ENCODE measurements at places on chromosomes 7 and 10.
A peak's percentile ranks its signal among the peaks of the same experiment; 100 is the strongest.

DNA sequence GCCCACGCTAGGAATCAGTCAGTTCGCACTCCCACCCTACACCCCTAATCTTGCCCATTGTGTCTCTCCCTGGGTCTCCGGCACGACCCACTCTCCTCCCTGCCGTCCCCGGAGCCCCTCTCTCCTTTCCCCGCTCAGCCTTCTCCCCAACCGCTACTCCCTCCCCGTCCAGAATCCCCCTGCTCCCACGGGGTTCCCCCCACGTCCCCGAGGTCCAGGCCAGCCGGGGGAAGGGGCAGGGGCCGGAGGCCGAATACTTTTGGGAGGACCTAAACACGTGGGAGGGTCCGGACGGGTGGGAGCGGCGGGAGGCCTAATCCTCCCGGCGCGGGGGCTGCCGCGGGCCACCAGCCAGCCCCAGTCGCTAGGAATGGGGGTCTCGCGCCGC is 560 bp downstream of the RARRES2 start:
- DNase-seq = no peak

DNA sequence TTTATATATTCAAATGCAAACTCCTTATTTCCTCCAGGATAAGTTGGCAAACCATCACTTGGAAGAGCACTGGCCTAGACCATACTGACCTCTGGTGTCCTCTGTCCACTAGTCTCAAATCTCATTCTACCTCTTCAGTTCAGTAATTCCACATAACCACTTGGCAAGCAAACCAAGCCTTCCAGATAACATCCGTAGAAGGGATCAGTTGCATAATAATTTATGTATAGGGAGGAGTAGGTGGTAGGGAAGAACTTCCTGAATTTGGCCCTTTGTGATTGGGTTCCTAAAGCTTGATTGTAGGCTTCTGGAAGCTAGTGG is 55.0 kb downstream of the WAC start:
- DNase-seq = no peak

DNA sequence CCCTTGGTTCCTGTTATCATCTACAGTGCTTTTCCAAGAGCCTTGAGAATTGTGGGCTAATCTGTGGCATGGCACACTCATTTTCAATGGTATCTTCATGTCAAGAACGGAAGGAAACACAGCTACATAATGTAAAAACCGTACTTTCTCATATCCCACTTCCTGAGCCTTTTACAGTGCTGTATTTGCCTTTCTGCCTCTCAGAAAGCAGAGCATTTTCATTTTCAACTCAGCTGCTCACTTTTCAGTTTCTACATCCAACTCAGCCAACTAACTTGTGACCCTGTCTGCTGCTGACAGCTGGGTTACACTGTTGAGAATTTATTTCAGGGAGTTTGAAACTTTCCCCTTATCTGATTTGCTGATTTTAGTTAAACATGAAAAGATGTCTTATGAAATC is 875.8 kb upstream of the KCND2 start:
- DNase-seq = no peak

DNA sequence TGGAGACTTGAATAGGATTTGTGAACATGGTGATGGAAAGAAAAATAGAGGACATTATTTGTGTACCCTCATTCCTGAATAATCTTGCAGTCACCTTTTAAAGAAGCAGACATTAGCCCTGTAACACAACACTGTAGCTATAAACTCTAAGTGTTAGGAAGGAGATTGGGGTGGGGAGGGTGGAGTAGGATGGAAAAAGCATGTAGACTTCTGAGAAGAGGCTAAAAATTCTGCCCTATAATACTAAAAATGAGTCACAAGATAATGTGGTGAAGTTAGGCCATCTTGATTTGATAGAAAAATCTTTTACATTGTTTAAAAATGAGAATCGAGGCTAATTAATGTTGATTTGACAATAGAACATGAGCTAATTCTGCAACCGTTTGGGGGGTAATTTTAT is 128.8 kb downstream of the LCOR start:
- DNase-seq = no peak

DNA sequence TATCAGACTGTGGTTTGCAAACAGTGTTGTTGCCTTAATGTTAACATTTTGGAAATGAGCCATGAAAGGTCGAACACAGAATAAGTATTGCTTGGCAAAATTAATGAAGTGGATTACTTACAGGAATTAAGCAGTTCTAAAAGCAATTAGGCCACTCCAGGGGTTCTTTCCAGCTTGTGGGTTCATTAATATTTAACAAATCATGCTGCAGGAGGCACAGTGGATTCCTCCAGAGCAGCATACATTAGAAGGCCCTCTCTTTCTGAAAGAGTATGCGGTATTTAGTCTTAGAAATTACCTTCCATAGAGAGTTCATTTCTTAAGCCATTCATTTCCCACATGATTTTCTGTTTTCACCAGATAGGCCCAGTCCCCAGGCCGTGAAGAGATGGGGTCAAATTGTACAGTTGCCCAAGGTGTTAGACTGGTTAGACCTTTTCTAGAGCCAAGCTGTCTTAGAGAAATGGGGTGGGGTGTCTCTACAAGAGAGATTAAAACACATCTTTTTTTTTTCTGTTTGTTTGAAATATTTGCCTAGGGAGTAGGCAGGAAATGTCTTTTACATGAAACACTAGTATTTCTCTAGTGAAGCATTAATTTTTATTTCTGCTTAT is 40.0 kb upstream of the AGR3 start:
- DNase-seq = no peak

GRCh38 chr10:34407324-34407805 is 407.7 kb downstream of the PARD3 start:
- DNase-seq = peak; percentile 1

DNA sequence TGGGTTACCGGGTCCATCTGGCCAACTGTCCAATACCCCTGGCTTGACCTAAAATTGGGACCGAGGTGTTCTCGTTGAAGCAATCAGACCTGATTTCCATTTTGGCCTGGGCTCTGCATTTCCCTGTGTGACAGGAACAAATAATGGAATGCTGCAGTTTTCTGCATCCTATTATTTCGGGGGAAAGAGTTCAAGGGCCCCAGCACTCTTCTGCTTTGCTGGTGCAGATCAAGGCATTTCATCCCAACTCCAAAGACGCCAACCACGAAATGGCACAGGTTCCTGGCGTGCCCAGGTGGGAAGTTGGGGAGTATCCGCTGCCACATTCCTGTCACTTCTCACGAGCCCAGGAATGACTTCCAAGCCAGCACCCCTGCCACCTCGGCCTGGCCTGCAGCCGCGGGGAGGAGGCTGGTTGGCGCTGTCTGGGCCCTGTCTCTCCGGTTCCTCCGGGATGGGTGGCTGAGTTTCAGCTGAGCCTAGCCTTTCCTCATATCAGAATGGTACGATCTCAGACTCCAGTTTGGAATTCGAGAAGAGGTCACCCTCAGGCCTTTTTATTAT is 56.5 kb downstream of the FAM171A1 start:
- no peak for DNase-seq

DNA sequence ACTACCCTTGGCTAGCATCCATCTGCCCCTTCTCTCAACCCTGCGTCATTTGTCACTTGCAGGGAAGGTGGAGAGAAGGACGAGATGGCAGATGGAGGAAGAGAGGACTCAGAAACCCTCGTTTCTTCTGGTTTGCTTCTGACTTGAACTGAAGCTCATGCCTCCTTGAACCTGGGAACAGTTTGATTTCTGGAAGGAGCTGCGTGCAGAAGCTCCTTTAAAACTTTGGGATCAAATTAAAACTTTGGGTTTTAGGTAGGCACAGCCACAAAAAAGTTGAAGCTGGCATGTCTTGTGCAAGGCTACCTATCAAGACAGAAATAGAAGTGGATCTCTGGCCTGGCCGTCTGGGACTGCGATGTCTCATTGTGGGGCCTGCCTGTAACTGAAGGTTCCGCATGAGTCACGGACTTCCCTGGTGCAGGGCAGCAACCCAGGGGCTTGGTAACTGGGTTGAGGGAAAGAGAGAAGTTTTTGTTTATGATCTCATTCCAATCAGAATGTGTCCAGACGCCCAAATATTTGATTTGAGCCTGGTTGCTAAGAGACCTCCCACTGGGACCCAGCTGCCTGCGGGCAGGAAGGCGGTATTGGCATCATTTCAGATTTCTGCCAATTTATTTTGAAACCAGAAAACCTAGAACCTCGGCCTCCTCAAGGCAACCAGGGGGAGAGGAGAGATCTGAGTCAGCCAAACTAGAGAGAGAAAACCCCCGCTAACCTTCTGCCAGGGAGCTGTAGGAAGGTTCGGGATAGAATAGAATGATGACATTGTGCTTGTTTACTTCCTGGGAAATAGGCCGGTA is 15.8 kb upstream of the CAMK1D start:
- no peak for DNase-seq

- no peak for DNase-seq
Observed at GRCh38 chr7:35762781-35763180, 38.1 kb upstream of the SEPTIN7 start.

DNA sequence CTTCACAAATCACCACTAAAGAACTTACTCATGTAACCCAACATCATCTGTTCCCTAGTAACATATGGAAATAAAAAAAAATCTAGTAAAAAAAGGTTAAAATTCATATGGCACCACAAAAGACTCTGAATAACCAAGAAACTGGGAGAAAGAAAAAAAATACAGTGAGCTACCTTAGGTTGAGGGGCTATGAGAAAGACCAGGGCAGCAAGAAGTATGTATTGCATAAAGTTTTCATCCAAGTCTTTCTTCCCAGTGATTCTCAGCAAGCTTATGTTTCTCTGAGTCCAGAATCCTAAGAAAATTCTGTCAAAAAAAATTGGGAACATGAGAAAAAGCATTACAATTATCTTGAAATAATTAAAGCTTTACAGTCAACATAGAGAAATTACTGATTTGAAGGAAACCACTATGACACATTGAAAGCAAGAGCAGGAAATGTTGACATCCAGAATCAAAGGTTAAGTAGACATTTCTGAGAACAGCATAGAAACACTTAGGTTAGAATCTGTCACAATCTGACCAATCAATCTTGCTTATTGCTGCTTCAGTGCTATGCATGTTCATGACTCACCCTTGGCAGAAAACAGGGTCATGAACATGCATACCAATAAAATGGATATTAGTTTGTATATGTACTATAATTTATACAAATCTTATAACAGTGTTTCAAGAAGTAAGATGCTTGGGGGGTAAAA is 494.0 kb upstream of the POT1 start:
- peak; percentile 10 for DNase-seq

- peak; percentile 49 for DNase-seq
Observed at GRCh38 chr7:26691886-26692285, 172.5 kb downstream of the SKAP2 start.

GRCh38 chr7:129780257-129780973 is 168.9 kb downstream of the NRF1 start:
- DNase-seq = no peak

GRCh38 chr10:68796605-68797004 is 30.7 kb upstream of the STOX1 start:
- no peak for DNase-seq

DNA sequence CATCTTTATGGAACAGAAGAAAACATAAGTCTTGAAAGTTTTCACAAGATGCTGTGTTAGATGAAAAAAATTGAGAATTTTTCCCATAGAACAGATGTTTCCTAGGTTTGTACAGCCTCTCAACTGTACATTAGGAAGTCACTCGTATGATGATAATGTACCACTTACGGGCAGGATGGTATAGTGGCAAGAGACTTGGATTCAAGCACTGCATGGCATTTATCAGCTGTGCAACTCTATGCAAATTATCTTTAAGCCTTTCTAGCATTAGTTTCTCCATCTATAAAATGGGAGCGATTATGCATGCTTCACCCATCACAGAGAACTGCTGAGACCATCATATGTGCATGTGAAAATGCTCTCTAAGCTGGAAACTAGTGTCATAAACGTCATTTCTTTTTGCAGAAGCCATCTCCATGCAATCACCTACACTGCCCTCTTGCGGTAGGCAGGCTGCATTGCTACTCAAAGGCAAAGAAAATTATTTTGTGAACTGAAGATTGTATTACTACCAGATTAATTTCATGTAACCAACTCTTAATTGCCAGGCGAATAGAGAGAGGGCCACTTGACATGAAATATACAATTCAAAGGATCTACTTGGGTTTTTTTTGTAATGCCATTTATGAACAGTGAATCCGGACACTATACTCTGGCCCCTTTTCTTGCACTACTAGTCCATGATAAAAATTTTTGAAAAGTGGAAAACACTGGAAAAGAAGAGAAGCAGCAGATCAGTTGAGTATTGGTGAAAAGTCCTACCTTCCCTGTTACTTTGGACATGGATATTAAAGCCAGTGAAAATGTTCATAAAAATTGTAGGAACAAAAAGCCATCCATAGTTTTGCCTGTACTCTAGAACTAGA is 102.3 kb downstream of the JAZF1 start:
- DNase-seq = peak; percentile 31

DNA sequence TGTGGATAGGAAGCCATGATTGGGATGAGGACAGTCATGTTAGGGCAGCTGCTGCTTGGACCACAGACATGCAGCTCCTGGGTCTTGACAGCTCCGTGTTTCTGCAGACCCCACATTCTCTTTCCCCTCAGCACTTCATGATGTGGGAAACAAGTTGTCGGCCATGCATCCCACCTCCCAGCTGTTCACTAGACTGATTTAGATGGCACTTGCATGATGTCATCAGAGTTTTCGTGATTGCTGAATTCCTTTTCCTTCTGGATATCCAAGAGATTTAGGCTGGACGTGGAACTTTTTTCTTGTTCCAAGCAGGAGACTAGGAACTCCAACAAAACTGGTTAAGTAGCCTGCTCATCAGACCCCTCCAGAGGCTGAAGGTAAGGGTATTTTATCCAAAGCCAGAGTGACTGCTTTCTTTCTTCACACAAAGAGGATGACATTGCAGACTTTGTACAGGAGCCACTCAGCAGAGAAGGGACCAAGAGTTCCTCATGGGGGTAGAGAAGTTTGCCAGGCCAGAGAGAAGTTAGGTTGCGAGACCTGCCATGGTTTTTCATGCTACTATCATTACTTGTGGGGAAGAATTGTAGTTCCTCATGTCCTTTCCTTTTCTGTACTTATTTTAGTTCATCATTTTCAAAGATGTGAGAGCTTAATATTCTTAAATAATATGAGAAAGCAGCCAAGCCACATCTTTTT is 117.7 kb upstream of the GJD4 start:
- DNase-seq = no peak

DNA sequence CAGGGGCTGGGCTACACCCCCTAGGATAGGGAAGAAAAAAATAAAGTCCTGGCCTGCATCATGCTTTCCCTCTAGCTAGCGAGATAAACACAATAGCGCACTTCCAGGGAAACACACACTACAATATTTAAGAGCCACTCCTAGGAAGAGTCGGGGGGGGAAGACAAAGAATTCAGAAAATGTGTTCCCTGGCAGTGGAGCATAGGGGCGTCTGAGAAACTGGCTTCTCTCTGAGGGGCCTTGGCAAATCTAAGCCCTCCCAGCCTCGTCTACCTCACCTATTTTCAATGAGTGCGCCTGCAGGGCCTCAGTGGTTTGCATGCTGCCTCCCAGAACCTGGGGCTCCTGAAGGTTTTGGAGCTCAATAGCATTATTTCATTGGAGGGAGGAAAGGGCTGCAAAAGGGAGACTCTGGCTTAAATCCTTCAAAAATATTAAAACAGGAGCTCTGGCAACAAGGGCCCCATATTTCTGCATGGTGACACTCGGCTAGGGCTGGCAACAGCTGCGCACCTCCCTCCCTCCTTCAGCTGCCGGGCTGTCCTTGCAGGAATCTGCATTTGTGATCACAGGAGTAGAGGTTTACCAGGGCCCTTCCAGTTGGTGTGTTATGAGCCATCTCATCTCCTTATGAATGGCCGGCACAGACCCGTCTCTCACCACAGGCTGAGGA is 10.8 kb downstream of the ANXA11 start:
- DNase-seq = no peak

Measured in GDM1 (cell line).